ENCODE measurements at places on chromosomes 13 and 19. TPM values are rescaled to one million over a fixed set of nuclear protein-coding genes. Genes with fewer than 3 reads are reported as not detected.

DNA sequence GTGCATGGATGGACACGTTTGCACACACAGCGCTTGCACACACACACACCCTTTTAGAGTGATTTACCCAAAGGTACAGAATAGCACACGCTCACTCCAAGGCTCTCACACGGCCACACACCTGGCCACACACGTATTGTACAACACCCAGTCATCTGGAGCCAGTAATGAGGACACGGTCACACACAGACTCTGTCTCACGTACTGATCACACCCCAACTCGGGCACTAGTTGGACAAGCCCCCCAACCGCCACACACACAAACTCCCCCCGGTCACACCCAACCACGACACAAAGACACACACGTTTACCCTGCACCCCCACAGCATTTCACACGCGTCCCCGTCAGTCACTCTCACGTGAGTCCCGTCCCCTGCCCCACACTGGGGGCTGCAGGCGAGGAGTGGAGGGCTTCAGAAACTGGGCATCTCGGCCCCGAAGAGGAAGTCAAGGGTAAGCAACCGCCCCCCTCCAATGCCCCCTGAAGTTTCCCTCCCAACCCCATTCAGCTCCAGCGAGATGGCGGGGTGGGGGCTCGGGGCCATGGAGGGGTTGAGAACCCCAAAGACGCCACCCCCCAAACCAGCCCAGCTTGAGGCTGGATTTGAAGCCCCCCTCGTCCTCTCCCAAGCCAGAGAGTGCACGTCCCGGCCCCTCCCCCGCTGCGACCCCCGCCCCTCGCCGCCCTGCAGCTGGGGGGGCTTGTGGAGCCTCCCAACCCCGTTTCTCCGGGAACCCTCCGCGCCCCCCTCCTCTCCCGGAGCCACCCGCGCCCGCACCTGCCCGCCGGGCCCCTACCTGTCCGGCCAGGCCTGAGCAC lies 599 bp downstream of the OLFM2 start:
- peaks cover 2% of the 10 kb centered on the region for H3K27me3 ChIP-seq
- H3K4me1 ChIP-seq = peaks cover 29% of the 10 kb centered on the region

The GFY gene
- 1.4 TPM for total RNA-seq

- H3K36me3 ChIP-seq = no peaks in the 10 kb centered on the region
- peaks cover 12% of the 10 kb centered on the region for H3K4me1 ChIP-seq
- no peak overlapping the region for H3K4me3 ChIP-seq
- no peak for DNase-seq
- H3K27ac ChIP-seq = peak overlapping the region; percentile 18
- H3K27me3 ChIP-seq = no peaks in the 10 kb centered on the region
Measured at GRCh38 chr13:69793783-69794453, 313.7 kb upstream of the ATXN8OS start.

The PNMA8A gene
- 24.8 TPM for total RNA-seq

DNA sequence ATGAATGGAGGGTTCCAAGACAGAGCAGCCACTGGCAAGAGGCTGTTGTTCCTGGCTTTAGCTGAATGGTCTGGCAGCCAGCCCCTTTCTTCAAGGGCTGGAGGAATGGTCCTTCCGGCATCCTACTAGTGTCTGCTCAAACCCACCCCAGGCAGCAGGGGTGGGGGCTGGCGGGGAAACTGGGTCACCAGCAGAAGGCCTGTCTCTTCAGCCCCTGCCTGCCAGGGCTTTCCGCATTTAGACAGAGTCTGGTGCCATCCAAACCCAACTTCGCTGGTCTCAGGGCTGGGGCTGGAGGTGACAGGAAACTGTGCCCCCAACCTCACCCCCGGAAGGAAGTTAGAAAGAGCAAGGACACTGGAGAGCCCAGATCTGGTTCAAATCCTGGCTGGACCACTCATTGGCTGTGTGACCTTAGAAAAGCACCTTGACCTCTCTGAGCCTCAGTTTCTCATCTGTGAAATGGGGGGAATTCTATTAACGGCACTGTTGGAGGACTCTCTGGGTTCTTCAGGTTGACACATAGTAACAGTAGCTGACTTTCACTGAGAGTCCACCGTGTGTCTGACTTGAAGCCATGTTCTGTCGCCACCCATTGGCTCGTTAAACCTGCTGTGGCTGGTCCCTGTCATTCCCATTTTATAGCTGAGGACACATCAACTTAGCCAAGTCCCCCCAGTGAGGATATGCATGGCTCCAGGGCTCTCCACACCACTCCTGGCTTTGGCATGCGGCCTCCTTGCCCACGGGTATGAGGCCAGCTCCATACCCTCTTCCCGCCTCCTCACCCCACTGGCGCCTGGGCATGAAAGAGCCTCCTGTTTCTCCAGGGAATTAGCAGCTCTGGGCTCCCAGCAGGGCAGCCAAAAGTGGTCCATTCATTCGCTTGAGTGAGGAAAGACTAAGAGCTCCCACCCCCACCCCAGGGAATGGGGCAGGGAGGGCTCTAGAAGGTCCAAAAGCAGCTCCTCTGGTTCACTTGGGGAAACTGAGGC lies 2.5 kb upstream of the NR2C2AP start:
- no peak overlapping the region for H3K4me3 ChIP-seq
- no peak overlapping the region for H3K27ac ChIP-seq
- peaks cover 12% of the 10 kb centered on the region for H3K4me1 ChIP-seq
- H3K36me3 ChIP-seq = no peaks in the 10 kb centered on the region

GRCh38 chr19:55679343-55680257 lies 4.6 kb downstream of the EPN1 start:
- no peak for DNase-seq
- no peak overlapping the region for H3K4me3 ChIP-seq
- no peak overlapping the region for H3K27ac ChIP-seq
- H3K4me1 ChIP-seq = peaks cover 15% of the 10 kb centered on the region

DNA sequence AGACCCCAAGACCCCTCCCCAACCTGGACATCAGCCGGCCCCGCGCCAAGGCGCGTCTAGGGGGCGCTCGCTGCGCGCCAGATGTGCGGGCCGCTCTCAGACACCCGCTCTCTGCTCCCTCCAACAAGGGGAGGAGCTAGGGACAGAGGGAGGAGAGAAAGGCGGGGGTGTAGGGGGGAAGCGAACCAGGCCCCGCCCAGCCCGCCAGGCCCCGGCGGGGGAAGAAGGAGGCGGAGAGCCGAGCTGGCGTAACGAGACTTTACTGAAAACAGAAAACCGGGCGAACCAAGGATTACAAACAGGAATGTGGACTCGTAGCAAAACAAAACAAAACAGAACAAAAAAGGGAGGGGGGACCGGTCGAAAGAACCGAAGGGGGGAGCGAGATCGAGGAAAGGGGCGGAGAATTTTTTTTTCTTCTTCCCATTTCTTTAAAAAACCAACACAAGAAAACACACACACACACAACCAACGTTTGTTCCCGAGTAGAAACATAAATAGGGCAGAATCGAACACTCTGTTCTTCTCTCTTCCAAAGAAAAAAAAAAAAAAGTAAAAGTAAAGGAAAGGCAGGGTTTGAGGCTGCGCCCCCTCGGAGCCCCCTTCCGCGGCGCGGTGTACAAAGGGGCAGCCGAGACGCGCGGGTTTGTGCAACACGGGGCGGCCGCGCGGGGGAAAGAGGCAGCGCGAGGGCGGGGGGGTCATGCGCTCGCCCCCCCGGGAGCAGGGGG lies 1.7 kb downstream of the JUND start:
- peak overlapping the region; percentile 96 for H3K4me3 ChIP-seq
- H3K27ac ChIP-seq = peak overlapping the region; percentile 99
- H3K27me3 ChIP-seq = no peaks in the 10 kb centered on the region
- peaks cover 22% of the 10 kb centered on the region for H3K4me1 ChIP-seq
